ENCODE measurements at places on chromosomes 2 and 18.
A peak's percentile ranks its signal among the peaks of the same experiment; 100 is the strongest.

GRCh38 chr2:47720036-47720435, 62.9 kb upstream of the MSH6 start:
- no peak for DNase-seq

- DNase-seq, result no peak
These were observed at the start of gene RIT2 for GRCh38 chr18:43115076-43115921. Gene RIT2, minus strand, starts transcription at chr18:43115685.

GRCh38 chr2:61707984-61708852, 145.6 kb downstream of the FAM161A start:
- DNase-seq, result no peak

DNA sequence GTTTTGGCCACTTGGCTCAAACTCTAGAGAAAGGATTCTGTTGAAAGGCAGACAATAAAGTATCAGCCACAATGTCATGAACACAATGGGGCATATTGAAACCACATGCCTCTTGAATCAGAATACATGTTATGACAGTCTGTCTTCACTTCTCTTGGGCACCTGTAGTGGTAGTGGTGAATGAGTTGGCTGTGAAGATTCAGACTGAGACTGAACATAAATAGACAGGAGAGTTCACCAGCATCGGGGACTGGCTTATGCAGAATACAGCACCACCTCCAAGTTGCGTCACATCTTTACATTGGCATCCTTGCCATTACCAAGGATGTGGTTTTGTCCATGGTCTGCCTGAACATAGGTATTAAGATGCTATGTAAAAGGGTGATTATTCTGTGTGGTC, 336.8 kb downstream of the MYCN start:
- no peak for DNase-seq

DNA sequence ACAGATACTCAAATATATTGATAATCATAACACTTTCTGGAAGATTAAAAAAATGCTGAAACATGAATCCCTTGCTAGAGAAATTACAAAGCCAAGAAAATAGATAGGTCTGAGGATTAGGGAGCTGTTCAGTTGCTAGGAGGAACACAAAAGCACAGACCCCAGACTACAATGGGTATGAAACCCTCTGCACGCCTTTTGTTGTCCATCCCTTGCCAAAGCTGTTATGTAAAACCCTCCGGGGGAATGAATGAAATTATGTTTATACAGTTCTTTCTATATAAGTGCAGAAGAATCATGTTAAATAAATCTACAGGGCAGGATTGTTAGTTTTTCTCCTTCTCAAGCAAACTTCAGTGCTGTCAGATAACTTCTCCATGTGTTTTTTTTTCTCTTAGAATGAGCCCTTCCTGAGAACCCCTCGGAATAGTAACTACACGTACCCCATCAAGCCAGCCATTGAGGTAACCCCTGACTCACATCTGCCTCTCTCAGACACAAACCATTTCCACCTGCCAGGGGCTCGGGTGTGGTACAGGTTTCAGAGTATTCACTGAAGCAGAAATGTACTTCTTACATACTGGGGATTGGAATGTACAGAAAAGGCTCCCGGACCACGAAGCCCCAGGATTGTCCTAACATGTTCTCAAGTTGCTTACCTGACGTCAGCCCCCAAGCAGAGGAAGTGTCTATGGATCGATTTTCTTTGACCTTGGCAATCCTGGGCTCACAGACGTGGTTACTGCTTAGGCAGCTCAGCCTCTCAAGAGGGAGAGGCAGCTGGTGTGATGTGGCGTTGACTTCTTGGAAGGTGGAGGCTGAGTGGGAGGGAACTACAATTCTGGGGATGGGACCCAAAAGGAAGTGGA, 118.0 kb downstream of the PLB1 start:
- DNase-seq, result no peak

- no peak for DNase-seq
These were observed 192.3 kb downstream of the RNF144A start for GRCh38 chr2:7109533-7109885.

GRCh38 chr2:223041527-223042109, 10.4 kb upstream of the KCNE4 start:
- DNase-seq, result peak; percentile 34

- DNase-seq, result no peak
These were observed 492.3 kb upstream of the TMEFF2 start for GRCh38 chr2:192687015-192687414.

Measured in D341Med (cell line).